ENCODE measurements at places on chromosomes 3 and 15. TPM values are rescaled to one million over a fixed set of nuclear protein-coding genes. Genes with fewer than 3 reads are reported as not detected.

Gene ZPLD1
- not detected for total RNA-seq

Gene UTS2B
- not detected for total RNA-seq

Gene ALG1L2
- not detected for total RNA-seq

Gene RAB11A
- total RNA-seq = 151 TPM

Gene CYP1A1
- 0.37 TPM for total RNA-seq

Gene OSTN
- not detected for total RNA-seq

Gene GABRR3
- not detected for total RNA-seq

Gene RRP9
- 24.6 TPM for total RNA-seq

Gene SEMA5B
- total RNA-seq = not detected

DNA sequence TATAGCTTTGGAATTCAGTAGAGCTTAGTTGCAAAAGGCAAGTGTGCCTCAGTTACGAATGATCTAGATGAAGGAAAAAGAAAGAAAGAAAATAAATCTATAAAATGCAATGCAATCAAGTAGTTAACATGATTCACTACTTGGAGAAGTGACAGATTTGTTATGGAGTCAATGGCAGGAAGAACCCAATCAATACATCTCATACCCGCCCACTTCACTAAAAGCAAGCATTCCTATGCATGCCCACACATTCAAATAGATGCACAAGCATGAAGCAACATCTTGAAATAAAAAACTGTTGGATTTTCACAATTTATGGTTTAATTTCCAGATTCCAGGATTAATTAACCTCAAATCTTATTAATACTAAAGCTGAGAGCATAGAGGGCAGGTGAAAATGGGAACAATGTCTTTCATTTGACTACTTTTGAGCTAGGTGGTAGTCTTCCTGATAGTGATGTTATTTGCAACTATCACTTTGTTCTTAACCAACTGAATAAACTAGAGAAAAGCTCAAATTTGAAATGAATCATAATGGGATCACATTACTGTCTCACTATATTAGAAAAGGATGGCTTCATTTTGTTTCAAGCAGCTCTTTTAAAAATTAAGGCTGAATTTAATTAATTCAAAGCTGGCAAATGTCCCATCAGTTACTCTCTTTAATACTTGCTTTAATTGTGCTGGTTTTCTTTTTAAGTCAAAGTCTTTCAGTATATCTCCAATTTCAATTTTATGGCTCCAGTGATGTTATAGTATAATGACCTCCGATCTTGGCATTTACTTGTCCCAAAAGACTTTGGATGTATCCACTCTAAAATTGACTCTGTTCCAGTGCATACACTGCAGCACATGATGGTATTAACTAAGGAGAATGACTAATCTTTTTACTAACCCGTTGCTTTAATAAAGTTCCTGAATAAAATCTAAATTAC, 46.7 kb upstream of the CCDC50 start:
- no peak for DNase-seq

- peak; percentile 48 for DNase-seq
These were observed 23.5 kb downstream of the DRD3 start for GRCh38 chr3:114155370-114155821.

DNA sequence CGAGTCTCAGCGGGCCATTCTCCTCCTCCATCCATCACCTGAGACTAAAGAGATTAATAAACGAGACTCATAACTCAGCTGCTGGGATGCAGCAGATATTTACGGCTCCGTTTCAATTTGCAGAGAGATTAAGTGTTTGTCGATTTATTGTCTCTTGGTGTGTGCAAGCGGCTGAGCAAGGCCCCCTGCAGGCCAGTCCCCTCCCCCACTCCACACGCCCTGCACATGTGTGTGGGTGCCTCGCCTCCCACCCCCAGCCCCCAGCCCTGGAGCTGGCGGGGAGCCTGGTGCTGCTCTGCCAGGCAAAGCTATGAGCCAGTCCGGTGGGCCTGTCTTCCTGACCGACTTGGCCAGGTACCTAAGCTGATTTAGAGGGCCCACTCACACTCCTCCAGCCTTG, 63.0 kb downstream of the CYP11A1 start:
- DNase-seq = no peak

DNA sequence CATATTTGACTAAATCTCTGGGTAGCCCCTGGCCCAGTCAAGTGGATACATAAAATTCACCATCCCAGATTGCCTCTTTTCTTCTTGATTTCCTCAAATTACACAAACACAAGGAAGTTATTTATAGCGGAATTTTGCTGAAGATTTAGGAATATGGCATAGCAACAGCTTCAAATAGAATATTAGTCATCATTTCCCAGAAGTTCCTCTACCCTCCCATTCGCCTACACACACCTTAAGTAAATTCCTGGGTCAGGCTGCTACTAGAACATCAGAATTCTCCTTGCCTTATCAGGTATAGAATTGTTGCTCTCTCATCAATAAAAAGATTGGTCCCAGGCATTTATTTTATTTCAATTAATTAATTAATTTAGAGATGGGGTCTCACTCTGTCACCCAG, 31.6 kb downstream of the MESD start:
- DNase-seq = no peak

GRCh38 chr3:129606636-129607390, at the start of gene PLXND1:
Gene PLXND1, minus strand, starts transcription at chr3:129606676. Its CDS starts 37 bp downstream, at chr3:129606639.
- DNase-seq = peak; percentile 27

DNA sequence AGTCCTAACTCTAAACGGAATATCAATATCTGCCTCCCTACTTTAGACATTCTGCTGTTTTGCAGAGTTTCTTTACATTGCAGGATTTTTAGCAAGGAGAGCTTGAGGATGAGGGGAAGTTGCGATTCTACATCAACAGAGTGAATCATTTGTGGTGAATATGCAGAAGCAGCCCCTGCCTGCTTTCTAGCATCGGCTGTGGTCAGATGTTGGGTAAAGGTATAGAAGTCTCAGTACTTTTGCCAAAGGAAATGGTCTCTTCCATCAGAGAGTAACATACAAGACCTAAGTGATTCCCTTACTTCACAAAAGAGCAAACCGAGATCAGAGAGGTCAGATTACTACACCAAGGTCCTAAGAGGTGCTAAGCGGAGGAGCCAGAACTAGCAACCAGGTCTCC, 15.2 kb downstream of the ST3GAL6 start:
- no peak for DNase-seq

DNA sequence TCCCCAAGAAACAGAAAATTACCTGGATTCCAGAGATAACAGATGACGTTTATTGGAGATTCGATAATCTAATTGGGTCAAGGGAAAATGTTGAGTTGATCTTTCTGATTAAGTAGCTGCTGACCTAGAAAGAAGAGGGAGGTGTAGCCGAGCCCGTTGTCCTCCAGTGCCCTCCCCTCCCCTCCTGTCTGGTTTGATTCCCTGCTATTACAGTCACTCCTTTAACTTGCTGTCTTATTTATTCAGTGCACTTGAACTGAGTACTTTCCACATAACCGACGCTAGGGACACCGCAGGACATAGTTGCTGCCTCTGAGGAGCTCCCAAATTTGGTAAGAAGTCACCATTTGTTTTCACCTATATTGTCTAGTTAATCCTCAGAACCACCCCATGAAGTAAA, 103.7 kb downstream of the AQP9 start:
- no peak for DNase-seq

- peak; percentile 17 for DNase-seq
These were observed 22.8 kb downstream of the BCL2A1 start for GRCh38 chr15:79948095-79948695.

GRCh38 chr15:101556273-101556672, 66.8 kb upstream of the PCSK6 start:
- no peak for DNase-seq

- DNase-seq = no peak
These were observed 186.2 kb downstream of the GOLGA6L6 start for GRCh38 chr15:20355256-20355868.

GRCh38 chr15:43153269-43153668, 19.9 kb downstream of the TMEM62 start:
- DNase-seq = no peak

DNA sequence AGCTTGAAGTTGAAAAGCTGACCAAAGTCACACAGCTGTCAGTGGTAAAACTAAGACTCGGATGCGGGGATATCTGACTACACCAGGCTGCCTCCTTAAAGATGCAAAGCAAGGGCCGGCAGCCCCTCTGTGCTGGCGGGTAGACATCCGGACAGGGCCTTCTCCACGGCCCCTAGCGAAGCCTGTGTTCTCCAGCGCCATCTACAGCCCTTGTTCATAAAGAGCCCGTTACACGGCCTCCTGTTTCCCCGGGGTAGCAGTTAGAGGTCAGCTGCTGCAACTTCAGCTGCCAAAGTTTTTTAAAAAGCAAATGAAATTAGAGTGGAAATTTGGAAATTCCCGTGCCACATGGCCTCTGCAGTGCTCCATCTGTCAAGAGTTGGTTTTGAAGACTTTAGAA, 383.0 kb downstream of the TBL1XR1 start:
- peak; percentile 51 for DNase-seq

DNA sequence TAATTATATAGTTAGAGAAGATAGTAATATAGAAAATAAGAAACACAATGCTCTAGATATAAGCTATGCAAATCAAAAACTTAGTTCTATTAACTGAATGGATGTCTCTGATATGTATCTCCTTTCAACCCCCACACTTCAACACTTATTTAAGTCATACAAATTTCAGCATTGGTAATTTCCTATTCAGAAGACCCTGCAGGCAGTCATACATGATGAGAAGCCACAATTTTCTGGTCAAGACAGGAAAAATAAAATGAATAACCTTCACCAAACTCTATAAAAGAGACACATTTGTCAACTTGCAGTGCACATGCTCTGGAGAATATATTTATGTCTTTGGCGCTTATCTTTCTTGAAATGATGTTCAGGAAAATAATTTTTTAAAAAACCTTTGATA, 578 bp upstream of the BCHE start:
- DNase-seq = no peak

- DNase-seq = no peak
These were observed 38.6 kb downstream of the SGO1 start for GRCh38 chr3:20147361-20147760.

GRCh38 chr15:56251315-56252095, 7.8 kb upstream of the RFX7 start:
- no peak for DNase-seq

DNA sequence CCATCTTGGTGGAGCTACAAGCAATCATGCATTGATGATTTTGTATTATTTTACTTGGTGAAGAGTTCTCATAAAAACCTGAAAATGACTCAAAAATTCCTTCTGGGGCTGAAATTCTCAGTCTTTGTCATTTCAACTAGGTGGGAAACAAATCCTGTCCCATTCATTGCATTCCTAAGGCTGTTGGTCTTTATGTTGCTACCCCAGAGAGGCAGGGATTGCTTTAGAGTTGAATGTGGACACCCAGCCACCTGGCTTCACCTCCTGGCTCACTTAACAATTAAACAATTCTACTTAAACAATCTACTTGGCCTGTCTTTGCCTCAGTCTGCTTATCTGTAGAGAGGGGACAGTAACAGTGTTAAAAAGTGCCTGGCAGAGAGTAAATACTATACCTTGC, 117.3 kb upstream of the UBE3A start:
- DNase-seq = no peak

DNA sequence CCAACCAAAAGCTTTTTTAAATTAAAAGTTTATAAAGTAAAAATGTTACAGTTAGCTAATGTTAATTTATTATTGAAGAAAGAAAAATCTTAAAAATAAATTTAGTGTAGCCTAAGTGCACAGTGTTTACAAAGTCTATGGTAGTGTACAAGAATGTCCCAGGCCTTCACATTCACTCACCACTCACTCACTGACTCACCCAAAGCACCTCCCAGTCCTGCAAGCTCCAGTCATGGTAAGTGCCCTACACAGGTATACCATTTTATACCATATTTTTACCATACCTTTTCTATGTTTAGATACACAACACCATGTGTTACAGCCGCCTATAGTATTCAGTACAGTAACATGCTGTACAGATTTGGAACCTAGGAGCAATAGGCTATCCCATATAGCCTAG, 29.1 kb downstream of the SSR3 start:
- no peak for DNase-seq

DNA sequence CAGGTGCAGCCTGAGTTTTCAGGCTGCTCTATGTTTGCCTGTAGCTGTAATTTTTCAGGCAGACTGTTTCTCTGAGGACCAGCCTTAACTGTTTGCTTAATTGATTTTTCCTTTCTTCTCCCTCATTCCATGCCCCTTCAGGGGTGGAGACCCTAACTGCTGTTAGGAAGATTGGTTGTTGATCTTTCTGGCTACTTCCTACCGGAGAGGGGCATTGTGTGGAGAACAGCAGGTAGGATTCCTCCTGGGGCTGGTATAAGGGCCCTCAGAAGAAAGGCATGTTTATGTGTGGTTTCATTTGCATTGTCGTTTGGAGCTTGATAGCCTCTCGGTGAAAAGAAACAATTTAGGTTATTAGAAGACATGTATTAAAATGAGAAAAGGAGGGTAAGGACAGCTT, 56.9 kb upstream of the GOLGA6L2 start:
- no peak for DNase-seq

GRCh38 chr3:9721700-9722060, 9.9 kb upstream of the BRPF1 start:
- no peak for DNase-seq

DNA sequence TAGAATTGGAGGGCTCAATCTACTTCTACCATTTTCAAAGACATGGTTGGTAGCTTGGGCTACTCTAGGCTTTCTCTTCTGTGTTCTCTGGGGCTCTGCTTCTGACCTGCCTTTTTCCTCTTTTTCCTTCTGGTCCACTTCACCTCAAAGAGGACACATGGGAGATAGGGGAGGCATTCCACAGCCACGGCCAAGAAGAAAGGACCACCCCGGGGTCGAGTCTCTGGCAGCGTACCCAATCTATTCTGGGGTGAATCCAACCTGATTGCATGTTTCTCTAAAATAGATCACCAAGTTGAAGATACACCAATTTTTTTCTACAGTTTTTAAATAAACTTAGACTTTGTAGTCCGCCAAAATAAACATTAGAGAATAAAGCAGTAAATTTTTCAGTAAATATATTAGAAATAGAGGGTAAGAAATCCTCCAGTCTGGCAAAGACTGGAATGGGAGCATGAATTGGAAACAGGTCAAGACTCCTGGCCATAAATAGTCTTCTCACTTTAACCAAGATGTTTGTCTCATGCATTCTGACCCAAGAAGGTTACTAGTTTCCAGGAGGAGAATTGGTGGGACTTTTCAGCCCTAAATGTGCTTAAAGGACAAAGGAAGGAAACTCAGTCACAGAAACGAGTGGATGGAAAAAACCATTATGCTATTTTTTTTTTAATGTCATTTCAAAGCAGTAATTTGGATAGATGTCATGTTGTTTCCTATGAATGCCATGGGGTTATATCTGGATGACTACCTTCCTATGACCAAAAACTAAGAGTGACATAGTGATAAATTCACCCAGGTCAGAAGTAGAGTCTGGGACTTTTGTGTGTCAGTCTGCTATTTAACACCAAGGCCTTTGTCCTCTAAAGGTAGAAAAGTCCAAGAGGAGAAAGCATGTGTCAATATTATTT, 71.3 kb upstream of the PHLDB2 start:
- DNase-seq = no peak

DNA sequence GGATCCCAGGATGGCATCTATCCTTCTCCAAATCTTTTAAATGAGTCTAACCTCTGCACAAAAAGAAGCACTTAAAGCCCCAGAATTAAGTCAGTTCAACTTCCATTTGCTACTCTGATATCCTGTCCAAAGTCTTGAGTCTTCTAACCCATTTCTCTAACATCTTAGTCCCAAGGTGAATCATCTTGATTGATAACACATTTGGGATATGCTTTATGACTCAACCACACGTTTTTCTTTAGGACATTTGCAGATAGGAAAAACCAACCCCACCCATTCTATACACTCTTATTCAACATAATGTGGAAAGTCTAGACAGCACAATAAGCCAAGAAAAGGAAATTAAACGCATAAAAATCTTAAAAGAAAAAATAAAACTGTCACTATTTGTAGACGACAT, 18.8 kb upstream of the TEX9 start:
- no peak for DNase-seq

GRCh38 chr15:35909414-35909813, 363.4 kb upstream of the DPH6 start:
- no peak for DNase-seq
